ENCODE measurements at places on chromosomes 4 and X. TPM values are rescaled to one million over a fixed set of nuclear protein-coding genes. Genes with fewer than 3 reads are reported as not detected.

H2BW2 gene
- not detected for total RNA-seq

ATP2B3 gene
- 0.10 TPM for total RNA-seq

XIAP gene
- total RNA-seq, result 24.6 TPM

GYPA gene
- not detected for total RNA-seq

PITX2 gene
- 1.0 TPM for total RNA-seq

PTCHD1 gene
- not detected for total RNA-seq

ASB5 gene
- total RNA-seq, result not detected

ZNF157 gene
- total RNA-seq, result not detected

FDCSP gene
- not detected for total RNA-seq

CCKAR gene
- total RNA-seq, result not detected

HOPX gene
- not detected for total RNA-seq

COL4A6 gene
- total RNA-seq, result 13.8 TPM

RLIM gene
- 15.4 TPM for total RNA-seq

FAM47B gene
- total RNA-seq, result not detected

CXCL11 gene
- total RNA-seq, result 0.13 TPM

MAGEA8 gene
- total RNA-seq, result not detected

ASB12 gene
- total RNA-seq, result not detected

STAG2 gene
- total RNA-seq, result 41.3 TPM

F9 gene
- total RNA-seq, result not detected

APOO gene
- 31.2 TPM for total RNA-seq

CD38 gene
- 12.5 TPM for total RNA-seq

MAGEC3 gene
- total RNA-seq, result not detected

DUX4 gene
- total RNA-seq, result not detected

Data from A549 treated with Mapracorat at 1 μM for 4 hours (cell line).